ENCODE measurements at places on chromosomes 4 and X.

- no peak for DNase-seq
Measured at GRCh38 chr4:81030981-81031791, 678 bp downstream of the BMP3 start.

DNA sequence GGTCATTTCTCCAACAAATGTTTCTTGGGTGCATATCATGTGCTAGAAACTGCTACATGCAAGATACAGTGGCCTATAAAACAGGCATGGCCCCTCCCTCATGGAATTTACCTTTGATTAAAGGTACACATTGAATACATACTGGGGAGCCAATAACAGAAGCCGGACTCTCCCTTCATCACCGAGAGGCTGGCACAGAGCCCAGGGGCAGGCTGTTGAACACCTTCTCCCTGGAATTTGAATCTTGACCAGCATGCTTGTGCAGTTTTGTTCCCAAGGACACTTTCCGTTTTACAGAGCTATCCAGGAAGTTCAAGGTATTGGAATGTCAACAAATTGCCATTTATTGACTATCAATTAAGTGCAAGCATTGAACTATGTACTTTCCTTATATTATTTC, 33.2 kb downstream of the PPARGC1A start:
- peak; percentile 9 for DNase-seq

GRCh38 chrX:51837451-51837850, 56.0 kb upstream of the MAGED1 start:
- no peak for DNase-seq

GRCh38 chrX:47448165-47448806, 34.7 kb downstream of the ZNF41 start:
- no peak for DNase-seq

GRCh38 chr4:183399616-183400015, 44.8 kb upstream of the CDKN2AIP start:
- no peak for DNase-seq

- no peak for DNase-seq
Measured at GRCh38 chr4:24770032-24770584, 25.3 kb upstream of the SOD3 start.

- no peak for DNase-seq
Measured at GRCh38 chr4:21203416-21203815, 503.2 kb downstream of the PACRGL start.

- DNase-seq, result no peak
Measured at GRCh38 chr4:34851411-34851810, 1392.9 kb downstream of the ARAP2 start.

DNA sequence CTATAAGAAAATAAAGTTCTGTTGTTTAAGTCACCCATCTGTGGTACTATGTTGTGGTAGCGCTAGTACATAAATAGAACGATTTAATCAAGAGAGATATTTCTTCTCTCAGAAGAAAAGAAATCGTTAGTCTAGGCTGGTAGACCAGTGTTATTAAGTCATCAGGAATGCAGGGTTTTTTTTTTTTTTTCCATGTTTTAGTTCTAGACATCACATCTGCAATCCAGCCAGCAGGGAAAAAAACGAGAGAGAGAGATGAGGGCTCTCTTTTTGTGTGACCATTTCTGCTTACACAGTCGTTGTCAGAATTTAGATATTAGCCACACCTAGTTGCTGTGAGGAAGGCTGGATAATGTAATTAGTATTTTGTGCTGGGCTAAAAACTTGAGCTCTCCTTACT, 417.4 kb downstream of the TMA16 start:
- no peak for DNase-seq

- DNase-seq, result no peak
Measured at GRCh38 chrX:18886005-18886343, 97.9 kb downstream of the PHKA2 start.

DNA sequence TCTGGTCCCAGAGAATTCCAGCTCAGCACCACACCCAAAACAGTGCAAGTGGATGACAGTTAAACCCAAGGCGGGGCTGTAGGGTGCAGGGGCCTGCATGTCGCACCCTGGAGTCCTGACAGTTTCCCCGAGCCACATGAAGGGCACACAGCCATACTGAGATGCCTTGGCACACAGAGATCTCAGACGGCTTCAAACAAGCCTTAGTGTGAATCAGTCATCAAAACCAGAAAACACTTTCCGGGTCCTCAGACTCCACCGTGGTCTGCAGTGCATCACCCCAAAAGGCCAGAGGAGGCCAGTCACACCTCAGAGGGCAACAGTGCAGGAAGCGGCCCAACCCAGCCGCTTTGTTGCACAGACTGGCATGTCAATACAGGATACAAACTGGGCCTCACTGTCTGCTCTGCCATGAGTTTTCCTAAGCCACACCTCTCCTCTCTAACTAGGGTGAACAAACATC, 64.6 kb upstream of the ENPP6 start:
- DNase-seq, result no peak

GRCh38 chr4:121187206-121187605, 23.1 kb upstream of the TNIP3 start:
- DNase-seq, result no peak

DNA sequence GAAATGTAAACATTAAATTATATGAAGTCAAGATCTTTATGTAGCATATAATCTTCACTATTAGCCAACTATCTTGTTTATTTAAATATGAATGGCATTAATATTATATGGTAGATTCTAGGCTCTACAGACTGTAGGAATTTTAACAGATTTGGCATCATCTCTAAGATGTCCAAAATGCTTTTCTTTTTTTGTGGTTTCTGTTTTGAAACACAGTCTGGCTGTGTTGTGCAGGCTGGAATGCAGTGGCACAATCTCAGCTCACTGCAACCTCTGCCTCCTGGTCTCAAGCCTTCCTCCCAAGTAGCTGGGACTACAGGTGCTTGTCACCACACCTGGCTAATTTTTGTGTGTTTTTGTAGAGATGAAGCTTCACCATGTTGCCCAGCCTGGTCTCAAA, 76.2 kb downstream of the ELOVL6 start:
- DNase-seq, result no peak

DNA sequence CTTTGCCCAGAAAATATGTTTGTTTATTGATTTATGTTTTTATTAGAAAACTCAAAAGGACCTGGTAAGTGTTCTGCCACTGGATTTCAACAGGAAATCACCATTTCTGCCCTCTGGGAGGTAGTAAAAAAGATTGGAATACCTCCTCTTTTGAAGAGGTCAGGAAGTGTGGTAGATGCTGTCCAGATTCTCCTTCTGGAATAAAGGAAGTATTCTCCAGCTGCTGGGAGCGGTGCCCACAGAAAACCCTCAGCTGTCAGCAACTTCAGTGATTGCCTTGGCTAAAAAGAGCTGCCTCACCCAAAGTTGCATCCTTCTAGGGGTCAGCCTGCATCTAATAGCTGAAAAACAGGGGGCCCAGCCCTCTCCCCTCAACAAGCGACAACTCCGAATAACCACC, 13.8 kb upstream of the ZNF674 start:
- no peak for DNase-seq

- no peak for DNase-seq
Measured at GRCh38 chr4:5784960-5785611, 74.1 kb downstream of the EVC start.

DNA sequence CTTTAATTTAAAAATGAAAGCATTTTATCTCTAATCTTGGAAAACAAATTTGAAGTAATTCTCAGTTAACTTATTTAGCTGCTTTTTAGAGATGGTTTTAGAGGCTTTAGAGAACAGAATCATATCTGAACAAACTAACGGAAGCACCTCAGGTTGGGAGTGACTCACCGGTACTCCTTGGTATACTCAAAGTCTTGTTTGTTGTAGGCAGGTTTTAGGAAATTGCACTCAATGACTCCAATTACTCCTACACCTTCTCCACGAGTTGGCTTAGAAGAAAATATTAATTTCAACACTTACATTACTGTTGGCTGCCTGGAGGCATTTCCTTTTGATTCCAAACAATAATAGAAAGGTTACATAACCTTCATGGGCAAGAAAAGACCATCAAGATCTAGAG, 23.6 kb downstream of the MORC4 start:
- DNase-seq, result no peak

GRCh38 chr4:140018931-140019618, 134.9 kb downstream of the MAML3 start:
- no peak for DNase-seq

GRCh38 chr4:136528131-136528530, 1004.2 kb downstream of the PCDH18 start:
- no peak for DNase-seq

DNA sequence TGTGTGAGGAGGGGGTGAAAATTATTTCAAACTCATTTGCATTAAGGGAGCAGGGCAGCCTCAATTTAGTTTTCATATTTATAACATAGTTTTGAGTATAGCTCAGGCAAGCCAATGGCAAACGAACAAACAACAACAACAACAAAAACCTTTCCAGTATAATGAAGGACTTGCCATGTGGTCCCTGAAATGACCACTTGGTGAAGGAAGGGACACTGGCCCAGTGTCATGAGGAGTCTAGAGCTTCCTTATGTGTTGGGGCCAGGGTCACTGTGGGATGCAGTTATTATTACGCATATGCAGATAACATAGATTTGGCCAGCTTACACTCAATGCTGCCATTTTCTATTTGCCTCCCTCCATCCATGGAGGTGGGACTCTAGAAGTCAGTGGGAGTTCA, 23.3 kb downstream of the NKX3-2 start:
- no peak for DNase-seq

- DNase-seq, result no peak
Measured at GRCh38 chr4:96993560-96993959, 1149.7 kb downstream of the STPG2 start.

DNA sequence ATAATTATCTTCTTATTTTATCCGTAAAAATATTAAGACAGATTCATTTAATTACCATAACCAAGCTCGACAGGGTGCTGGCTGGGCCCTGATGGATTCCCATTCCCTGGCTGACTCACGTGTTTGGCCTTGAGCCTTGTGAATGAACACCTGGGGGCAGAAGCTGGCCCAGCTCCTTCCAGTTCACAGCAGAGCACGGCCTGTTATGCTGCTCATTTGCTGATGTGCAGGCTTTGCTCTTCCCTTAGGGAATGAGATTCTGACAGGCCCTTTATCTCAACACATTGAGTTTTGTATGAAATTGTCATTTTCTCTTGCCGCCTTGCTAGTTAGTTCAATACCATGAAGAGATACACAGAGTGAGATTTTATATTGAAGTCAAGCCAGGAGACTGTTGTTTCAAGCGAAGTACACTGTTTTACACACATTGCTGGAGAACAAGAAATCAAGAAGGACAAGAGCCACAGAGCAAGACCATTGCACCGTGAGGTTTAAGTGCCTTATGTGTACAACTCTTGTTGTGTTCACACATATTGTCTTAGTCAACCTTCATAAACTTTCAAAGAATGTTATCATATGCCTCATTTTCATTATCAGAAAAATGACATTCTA, 1583.3 kb downstream of the STIM2 start:
- DNase-seq, result no peak

DNA sequence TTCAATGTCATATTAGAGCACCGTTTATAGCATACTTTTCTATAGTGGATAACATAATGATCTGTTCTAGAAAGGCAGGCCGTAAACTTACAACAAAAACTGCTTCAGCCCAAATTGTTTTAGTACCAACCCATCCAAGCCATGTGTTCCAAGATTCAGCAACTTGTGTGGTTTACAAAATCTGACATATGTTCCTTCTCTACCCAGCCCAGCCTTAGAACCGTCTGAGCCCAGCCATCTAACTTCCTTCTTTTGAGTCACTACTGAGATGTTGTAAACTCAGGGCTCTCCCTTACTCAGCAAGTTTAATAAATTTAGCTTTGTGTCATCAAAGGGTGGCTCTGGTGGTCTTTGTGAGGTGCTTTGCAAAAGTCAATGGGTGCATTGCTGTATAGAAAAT, 32.4 kb upstream of the REPS2 start:
- DNase-seq, result no peak

- no peak for DNase-seq
Measured at GRCh38 chr4:169438057-169438480, 167.3 kb upstream of the SH3RF1 start.

GRCh38 chr4:88291003-88291402, 6.6 kb upstream of the PPM1K start:
- DNase-seq, result no peak

DNA sequence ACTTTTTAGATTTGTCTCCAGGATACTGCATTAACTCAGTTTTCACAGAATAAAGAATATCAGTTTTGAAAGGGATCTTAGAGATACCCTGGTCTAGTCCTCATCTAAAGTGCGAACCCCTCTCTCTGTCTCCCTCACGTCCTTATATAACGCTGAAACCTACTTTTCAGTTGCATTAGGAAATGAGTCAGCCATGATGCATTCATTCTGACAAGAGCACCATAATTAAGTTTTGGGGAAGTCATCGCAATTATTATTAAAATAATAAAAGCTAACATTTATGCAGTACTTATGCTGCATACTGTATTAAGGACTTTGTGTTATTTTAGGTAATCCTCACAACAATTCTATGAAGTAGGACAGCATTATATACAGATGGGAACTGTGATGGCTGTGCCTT, 116.1 kb downstream of the REELD1 start:
- no peak for DNase-seq

DNA sequence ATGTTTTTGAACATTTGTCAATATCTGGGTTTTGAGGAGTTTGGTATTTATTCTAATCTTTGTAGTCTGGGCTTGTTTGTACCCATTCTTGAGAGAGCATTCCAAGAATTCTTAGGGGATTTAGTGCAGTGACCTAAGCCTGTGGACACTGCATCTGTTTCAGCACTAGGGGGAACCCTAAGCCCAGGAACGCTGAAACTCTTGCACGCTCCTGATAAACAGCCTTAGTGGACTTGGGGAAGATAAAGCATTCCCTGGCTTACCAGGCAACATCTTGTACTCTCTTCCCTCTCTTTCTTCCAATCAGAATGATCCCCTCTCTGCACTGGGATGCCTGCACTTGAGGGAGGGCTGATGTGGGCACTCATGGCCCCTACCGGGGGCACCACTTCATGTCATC, 654.9 kb upstream of the HTR2C start:
- DNase-seq, result no peak

DNA sequence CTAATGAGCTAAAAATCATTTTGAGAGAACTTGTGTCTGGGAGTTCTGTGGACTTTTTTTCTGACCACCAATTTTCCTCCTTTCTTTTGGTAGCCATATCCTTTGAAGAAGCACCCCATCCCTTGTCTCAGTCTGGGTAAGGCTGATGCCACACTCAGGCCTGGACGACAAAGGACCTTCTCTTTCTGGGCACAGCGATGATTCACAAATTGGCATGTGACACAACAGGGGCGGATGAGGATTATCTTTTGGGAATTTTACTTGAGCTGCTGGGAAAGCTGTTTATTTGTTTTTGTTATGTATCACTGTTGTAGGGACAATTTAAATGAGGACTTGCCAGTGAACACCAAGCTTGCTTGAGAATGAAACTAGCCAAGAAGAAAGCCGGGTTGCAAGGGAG, 233.4 kb upstream of the HAND2 start:
- no peak for DNase-seq

- DNase-seq, result no peak
Measured at GRCh38 chr4:10002278-10002677, 19.0 kb downstream of the SLC2A9 start.

GRCh38 chr4:13584481-13584880, 40.2 kb upstream of the NKX3-2 start:
- DNase-seq, result no peak

- no peak for DNase-seq
Measured at GRCh38 chrX:130869239-130869638, 33.8 kb downstream of the ENOX2 start.
